ENCODE measurements at places on chromosomes 2 and 18.

DNA sequence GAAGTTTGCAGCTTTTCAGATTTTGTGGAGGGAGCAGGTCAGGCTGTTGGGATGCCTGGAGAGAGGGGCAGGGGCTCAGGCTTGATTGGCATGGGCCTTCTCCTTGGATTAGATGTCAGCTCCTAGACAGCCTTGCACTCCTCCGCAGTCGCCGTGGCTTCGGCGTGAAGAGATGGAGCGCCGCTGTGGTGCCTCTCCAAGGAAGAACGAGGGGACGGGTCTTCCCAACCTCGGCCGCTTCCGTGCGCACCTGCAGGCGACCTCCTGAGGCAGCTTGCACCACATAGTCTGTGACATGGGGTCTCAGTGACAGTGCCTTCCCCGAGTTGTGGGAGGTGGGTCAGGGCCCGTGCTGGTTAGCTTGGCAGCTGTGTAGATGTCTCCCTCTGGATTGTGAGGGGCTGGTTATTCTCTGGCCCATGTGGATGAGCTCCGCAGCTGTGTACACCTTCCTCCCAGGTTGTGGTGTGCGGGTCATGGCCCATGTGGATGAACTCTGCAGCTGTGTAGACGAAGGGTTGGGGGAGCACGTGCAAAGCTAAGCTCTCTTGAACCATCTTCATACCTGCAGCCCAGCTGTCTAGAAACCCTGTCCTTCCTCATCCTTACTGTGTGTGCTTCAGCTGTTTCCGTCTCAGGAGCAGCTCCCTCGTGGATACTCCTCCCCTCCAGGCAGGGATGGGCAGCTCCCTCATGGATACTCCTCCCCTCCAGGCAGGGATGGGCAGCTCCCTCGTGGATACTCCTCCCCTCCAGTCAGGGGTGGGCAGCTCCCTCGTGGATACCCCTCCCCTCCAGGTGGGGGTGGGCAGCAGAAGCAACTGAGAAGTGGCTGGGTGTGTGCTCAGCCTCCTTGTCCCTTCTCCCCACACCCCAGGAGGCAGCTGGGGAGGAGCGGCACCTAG lies 170.3 kb downstream of the LDLRAD4 start:
- DNase-seq, result no peak
- no peak overlapping the region for H3K4me3 ChIP-seq
- H3K4me1 ChIP-seq, result no peaks in the 10 kb centered on the region
- no peaks in the 10 kb centered on the region for H3K36me3 ChIP-seq

DNA sequence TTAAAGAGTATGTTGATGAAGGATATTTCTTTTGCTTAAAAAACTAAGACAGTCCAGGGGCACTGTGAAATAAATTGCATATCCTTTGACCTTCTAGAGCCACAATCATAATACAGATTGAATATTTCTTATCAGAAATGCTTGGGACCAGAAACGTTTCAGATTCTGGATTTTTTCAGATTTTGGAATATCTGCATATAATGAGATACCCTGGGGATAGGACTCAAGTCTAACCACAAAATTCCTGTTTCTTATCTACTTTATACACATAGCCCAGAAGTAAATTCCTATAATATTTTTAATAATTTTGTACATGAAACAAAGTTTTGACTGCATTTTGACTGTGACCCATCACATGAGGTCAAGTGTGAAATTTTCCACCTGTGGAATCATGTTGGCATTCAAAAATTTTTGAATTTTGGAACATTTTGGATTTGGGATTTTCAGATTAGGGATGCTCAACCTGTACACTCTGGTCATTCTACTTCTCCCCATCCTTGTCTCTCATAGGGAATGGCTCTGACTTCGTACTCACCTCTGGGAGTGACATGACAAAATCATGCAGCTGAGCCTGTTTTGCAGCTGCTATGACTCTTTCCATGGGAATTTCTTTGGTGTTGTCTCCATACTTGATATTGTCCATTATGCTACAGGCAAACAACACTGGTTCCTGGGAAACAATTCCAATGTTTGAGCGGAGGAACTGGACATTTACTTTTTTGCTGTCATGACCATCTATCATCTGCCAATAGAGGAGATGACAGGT lies 25.7 kb downstream of the G6PC2 start:
- no peaks in the 10 kb centered on the region for H3K4me1 ChIP-seq
- H3K27ac ChIP-seq, result no peak overlapping the region

DNA sequence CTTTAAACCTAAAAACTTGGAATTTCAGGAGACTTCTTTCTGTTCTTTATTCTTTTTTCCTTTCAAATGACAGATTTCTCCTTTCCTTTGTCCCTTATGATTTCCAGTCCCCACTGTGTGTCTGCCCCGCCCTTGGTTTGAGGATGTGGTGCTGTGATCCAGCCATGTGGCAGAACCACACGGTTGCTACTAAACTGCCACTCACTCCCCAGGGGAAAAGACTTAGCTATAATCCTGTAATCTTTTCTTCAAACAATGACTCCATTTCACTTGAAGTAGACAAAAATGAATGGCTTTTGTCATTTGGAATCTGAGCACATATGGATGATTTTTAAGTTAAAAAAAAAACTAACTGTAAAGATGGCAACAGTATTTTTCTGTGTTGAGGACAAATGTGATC lies 76.2 kb upstream of the STAM2 start:
- H3K27ac ChIP-seq, result no peak overlapping the region
- no peaks in the 10 kb centered on the region for H3K27me3 ChIP-seq
- DNase-seq, result peak; percentile 83
- H3K4me1 ChIP-seq, result peaks cover 16% of the 10 kb centered on the region

- H3K36me3 ChIP-seq, result no peaks in the 10 kb centered on the region
- H3K27ac ChIP-seq, result no peak overlapping the region
- no peak overlapping the region for H3K4me3 ChIP-seq
- DNase-seq, result no peak
- H3K4me1 ChIP-seq, result no peaks in the 10 kb centered on the region
Measured at GRCh38 chr2:229090225-229090624, 180.9 kb downstream of the PID1 start.

DNA sequence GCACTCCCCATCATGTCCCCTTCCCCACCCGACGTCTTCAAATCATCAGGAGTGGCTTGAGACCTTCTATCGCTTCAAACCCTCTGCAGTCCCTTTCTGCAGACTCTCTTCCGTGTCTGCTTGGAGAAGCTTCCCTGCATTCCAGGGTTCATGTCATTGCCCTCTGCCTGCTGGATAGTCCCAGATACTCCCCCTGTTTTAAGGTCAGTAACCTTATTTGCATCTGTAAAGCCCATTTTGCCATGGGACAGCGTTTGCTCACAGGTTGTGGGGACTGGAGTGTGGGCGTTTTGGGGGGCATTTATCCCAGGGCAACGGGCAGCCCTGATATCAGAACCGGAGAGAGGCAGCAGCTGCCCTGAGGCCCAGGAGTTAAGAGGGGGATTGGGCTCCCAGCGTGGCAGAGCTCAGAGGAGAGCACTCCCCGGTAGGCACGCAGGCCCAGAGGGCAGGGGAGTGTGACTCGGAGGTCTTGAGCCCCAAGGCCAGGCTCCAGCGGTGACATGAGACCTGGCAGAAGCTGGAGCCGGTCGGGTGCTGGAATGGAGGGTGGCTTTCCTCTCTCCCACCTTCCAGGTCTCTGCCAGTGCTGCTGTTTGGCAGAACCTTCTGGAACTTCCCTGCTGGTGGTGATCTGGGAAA lies 73.8 kb downstream of the RTP5 start:
- H3K27ac ChIP-seq, result no peak overlapping the region
- H3K27me3 ChIP-seq, result no peaks in the 10 kb centered on the region
- DNase-seq, result no peak

DNA sequence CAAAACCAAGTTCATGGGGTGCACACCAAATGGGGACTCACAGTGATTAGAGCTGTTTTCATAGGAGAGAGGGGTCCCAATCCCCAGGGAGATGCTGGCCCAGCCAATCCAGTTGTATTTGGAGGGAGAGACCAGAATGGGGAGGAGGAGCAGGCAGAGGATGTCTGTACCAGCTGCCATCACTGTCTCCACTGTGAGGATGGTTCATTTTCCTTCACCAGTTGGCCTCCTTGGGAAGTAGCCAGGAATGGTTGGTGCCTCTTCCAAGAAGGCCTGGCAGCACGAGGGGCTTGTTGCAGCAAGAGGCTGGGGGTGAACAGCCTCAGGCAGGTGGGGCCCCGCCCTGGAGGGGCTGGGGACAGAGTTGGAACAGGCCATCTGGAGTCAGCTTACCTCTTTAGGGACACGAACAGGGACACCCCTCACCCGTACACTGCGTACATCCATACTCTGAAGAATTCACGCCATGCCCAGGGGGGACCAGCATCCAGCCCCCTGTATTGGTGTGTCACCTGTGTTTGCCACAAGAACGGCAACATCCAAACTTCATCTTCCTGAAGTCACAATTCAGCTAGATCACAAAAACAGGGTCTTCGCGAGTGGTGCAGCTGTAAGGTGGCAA lies 161.7 kb upstream of the ZNF236 start:
- no peak overlapping the region for H3K4me3 ChIP-seq
- no peaks in the 10 kb centered on the region for H3K36me3 ChIP-seq
- no peak overlapping the region for H3K27ac ChIP-seq
- no peaks in the 10 kb centered on the region for H3K4me1 ChIP-seq

DNA sequence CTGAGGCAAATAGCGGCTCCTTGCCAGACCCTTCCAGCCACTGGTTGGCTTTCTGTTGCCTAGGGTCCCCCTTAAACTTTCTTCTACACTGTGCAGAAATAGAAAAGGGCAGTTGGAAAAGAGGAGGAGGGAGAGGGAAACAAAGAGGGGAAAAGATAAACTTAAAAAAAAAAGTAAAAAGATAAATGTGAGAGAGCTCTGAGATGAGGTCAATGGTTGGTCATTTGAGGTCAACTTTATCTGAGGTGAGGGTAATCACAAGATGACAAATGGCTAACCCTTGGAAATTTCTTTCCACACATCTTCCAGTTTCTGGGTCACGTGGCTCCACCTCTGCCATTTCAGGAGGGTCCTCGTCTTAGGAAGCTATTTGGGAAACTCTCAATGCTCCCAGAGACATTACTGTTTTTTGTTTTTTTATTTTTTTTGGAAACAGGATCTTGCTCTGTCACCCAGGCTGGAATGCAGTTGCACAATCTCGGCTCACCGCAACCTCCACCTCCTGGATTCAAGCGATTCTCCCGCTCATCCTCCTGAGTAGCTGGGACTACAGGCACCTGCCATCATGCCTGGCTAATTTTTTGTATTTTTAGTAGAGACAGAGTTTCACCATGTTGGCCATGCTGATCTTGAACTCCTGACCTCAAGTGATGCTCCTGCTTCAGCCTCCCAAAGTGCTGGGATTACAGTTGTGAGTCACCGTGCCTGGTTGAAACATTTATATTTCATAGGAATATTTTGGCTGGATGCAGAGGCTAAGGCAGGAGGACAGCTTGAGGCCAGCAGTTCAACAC lies 199.9 kb downstream of the TGIF1 start:
- H3K4me3 ChIP-seq, result no peak overlapping the region
- H3K27ac ChIP-seq, result peak overlapping the region; percentile 73
- H3K27me3 ChIP-seq, result no peaks in the 10 kb centered on the region
- no peak for DNase-seq
- peaks cover 54% of the 10 kb centered on the region for H3K4me1 ChIP-seq

GRCh38 chr2:223811757-223812156 lies 25.6 kb downstream of the AP1S3 start:
- DNase-seq, result no peak
- H3K4me3 ChIP-seq, result no peak overlapping the region
- peaks cover 13% of the 10 kb centered on the region for H3K4me1 ChIP-seq
- H3K27ac ChIP-seq, result no peak overlapping the region
- H3K36me3 ChIP-seq, result no peaks in the 10 kb centered on the region

- no peak overlapping the region for H3K27ac ChIP-seq
- no peak for DNase-seq
- no peak overlapping the region for H3K4me3 ChIP-seq
- no peaks in the 10 kb centered on the region for H3K4me1 ChIP-seq
Measured at GRCh38 chr18:74217476-74218143, 69.3 kb downstream of the TIMM21 start.

- H3K4me3 ChIP-seq, result no peak overlapping the region
- H3K36me3 ChIP-seq, result no peaks in the 10 kb centered on the region
- DNase-seq, result no peak
- H3K27ac ChIP-seq, result no peak overlapping the region
- H3K4me1 ChIP-seq, result no peaks in the 10 kb centered on the region
Measured at GRCh38 chr2:96547731-96548171, 11.2 kb downstream of the ARID5A start.

GRCh38 chr18:34117319-34117718 lies 107.4 kb downstream of the NOL4 start:
- H3K27ac ChIP-seq, result no peak overlapping the region
- no peak for DNase-seq
- H3K27me3 ChIP-seq, result no peaks in the 10 kb centered on the region
- no peaks in the 10 kb centered on the region for H3K36me3 ChIP-seq

DNA sequence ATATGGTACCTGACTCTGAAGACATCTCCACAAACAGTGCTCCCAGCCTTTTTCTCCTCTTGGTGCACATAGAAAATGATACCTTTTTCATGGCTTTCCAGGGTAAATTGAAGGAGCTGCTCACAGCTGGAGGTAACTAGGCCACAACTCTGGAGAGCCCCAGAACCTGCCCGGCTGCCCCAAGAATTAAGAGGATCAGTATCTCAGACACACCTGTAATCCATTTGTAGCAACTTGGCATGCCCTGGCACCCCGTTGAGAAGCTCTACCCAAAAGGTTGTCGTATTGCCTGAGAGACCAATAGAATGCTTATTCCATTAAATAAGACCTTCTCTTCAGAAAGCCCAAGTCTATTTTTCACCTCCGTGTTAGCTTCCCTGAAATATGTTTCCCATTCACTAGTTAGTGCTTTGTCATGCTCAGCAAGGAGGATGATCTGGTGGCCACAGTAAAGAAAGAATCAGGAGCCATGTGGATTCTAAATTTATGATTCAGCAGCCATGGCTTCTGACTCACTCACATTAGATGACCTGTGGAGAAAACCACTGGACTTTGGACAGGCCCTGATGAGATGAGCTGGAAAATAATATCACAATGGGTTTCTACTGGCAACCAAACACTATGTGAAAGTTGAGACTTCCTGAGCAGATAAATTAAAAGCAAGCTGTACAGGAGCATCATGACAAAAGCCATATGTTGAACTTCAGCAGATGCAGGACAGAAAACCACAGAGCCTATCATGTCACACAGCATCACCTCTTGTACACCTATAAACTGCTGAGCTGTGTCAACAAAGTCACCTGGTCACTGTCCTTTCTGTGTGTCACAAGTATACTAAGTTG lies 253.3 kb upstream of the OSR1 start:
- DNase-seq, result no peak
- H3K4me3 ChIP-seq, result no peak overlapping the region
- no peak overlapping the region for H3K27ac ChIP-seq
- H3K36me3 ChIP-seq, result no peaks in the 10 kb centered on the region

Measured in A673 (cell line).